ENCODE measurements at places on chromosomes 16 and 17.
A peak's percentile ranks its signal among the peaks of the same experiment; 100 is the strongest.

GRCh38 chr17:68540981-68541380 is 28.8 kb downstream of the PRKAR1A start:
- ATAC-seq: peak; percentile 5

DNA sequence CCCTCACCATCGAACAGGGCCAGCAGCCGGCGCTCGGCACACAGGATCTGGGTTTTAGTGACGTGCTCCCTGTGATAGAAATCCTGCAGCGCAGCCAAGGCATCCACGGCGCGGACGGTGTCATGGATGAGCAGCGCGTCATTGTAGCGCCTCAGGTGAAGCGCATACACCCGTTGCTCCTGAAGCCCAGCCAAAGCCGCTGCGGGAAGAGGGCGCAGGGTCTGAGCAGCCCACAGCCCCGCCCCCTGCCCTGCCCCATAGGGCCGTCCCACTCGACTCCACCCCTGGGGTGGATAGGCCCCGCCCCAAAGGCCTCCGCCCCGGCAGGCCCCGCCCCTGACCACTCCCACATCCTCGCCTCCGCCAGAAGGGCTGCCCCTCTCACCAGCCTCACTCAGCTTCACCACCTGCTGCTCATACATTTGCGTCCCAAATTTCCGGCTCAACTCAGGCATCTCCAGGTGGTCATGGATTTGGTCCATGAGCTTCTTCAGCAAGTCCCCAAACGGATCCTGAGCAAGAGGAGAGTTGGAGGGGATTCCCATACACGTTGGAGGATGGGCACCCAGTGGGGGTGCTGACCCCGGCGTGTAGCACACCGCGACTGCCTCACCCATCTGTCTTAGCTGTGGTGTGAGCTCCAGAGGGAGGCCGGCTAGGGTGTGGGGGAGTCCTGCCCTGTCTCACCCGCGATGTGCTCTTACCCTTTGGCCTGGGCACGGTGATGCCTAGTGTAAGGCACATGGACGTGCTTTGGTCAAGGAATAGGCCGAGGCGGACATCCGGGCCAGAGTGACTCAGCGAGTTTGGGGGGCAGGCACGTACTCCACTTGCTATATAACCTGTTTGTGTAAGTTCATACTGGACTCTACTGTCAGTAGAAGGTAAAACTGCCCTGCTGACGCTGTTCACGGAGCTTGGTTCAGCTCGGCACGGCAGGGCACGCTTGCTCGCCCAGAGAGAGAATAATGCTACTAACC is 4.6 kb downstream of the DHX58 start:
- peak; percentile 95 for ATAC-seq

GRCh38 chr17:38562215-38562569 is 43.6 kb downstream of the SRCIN1 start:
- ATAC-seq: no peak

DNA sequence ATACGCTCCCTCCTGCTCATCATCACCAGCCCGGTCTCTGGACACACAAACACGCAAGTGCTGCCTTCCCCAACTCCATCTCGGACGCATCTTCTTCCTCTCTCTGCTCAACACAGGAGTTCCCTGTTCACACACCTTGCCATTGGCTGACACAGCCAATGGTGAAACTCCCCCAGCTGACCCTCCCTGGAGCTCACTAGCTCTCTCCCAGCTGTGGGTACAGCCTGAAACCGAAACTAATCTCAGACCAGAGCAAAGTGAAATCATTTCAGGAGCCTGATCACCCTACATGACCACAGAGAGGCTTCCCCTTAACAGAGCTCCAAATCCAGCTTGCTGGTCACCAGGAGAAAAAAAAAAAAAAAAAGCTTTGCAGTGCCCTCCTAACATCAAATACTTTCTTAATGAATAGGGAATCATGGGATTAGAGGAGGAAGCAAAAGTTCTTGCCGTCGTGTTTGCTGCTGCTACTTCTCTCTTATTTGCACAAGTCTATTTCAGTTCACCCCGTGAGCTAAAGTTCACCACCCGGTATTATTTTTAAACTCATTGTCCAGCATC is 8.3 kb downstream of the CUEDC1 start:
- ATAC-seq: no peak

- no peak for ATAC-seq
Measured at GRCh38 chr16:81714583-81714982, 64.5 kb upstream of the PLCG2 start.

DNA sequence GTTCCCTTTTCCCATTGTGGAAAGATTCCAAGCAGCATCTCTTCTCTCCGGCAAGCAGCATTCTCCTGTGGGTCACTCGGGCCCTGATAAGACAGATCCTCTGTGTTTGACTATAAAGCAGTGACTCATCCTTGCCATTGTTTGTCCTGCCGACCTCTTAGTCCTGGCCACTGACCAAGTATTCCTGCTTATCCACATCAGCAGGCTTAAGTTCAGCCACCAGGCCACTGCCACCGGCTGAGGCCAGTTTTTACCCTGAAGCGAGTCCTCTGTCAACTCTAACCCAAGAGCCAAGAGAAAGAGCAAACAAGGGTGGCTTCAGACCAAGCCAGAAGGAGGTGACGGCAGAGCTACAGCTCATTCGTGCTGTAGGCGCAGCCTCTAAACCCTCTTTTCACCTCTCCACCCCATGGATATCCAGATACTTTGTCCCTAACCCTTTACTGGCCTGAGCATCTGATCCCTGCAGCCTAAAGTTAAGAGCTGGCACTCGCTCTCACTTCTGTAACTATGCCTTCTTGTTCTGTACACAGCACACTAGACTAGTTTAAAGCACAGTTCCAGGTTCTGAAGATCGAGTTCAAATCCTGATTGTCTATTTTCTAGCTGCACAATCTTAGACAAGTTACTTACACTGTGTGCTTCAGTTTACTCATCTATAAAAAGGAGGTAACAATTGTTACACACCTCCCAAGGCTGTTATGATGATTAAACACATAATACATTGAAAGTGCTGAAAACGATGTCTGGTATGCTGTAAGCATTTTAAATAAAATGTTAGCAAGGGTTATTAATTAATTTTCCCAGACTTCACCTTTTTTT is 31.0 kb downstream of the SOX9 start:
- peak; percentile 93 for ATAC-seq

DNA sequence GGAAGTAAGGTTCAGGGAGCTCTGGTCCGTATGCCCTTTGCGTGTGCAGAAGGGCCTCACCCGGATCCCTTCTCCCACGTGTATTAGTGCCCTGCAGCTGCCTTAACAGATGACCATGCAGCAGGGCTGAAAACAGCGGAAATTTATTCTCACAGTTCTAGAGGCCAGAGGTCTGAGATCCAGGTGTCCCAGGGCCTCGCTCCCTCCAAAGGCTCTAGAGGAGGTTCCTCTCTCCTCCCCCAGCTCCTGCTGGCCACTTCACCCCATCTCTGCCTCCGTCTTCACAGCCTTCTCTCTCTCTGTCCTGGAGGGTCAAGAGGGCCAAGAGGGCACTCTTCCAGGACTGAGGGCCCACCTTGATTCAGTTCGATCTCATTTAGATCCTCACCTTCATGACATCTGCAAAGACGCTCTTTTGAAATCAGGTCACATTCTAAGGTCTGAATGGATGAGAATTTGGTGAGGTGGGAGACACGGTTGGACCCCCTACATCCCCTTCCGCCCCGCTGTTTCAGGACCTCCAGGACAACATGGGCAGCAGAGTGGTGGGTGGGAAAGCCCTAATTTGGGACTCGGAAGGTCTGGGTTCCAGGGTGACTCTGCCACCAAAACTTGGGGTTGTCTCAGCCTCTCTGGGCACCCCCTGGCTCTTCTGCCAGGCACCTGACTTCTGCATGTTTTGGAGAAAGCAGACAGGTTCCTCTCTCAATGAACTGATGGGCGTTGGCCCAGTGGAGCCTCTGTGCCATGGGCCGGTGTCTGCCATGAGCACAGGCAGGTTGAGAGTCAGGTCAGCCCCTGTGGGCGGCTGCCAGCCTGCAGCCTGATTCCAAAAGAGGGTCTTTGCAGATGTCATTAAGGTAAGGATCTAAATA is 361.2 kb downstream of the SEC14L1 start:
- ATAC-seq: no peak

DNA sequence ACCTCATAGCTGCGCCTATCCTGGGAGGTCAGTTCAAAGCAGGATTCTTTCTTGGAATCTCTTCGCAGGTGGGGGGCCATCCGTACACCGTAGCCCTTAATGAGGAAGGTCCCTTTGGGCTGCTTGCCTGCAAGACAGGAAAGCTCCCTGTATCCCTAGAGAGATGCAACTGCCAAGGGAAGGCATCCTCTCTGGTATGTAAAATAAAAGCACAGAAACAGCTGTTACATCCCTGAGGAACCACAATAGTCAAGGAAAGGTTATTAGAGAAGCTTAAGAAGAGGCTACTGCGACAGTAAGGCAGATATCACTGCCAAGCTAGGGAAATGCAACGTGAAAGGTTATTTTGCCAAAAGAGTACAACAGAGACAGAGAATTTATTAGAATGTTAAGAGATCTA is 77.2 kb downstream of the SNX11 start:
- no peak for ATAC-seq

DNA sequence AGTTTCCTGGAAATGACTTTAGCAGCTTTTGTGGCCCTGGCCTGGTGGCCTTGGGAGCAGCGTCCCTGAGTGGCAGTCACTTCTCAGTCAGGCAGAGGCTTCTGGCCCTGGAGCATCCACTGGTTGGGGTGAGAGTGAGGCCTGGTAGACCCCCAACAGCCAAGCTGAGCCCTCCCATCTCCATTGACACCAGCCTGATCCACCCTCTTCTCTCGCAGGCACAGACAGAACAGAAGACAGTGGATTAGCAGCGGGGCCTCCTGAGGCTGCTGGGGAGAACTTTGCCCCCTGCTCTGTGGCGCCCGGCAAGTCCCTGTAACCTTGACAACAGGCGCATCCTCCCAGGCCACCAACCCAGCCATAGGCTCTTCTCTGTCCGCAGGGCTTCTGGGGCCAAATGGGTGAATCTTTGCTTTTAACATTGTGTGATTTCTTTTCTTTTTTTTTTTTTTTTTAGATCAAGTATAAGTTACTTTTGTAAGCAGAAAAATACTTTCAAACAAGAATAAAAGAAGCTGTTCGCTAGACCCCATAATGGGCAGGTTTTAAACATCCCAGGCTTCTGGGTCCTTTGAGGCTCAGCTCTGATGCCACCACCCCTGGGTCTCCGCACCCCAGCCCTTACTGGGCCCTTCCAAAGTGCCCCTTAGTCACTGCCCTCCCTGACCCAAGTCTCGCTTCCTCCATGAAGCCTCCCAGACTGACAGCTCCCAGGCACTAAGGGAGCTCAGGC is 12.7 kb upstream of the FLYWCH1 start:
- no peak for ATAC-seq

- no peak for ATAC-seq
Measured at GRCh38 chr17:5702951-5703510, 118.7 kb upstream of the NLRP1 start.

DNA sequence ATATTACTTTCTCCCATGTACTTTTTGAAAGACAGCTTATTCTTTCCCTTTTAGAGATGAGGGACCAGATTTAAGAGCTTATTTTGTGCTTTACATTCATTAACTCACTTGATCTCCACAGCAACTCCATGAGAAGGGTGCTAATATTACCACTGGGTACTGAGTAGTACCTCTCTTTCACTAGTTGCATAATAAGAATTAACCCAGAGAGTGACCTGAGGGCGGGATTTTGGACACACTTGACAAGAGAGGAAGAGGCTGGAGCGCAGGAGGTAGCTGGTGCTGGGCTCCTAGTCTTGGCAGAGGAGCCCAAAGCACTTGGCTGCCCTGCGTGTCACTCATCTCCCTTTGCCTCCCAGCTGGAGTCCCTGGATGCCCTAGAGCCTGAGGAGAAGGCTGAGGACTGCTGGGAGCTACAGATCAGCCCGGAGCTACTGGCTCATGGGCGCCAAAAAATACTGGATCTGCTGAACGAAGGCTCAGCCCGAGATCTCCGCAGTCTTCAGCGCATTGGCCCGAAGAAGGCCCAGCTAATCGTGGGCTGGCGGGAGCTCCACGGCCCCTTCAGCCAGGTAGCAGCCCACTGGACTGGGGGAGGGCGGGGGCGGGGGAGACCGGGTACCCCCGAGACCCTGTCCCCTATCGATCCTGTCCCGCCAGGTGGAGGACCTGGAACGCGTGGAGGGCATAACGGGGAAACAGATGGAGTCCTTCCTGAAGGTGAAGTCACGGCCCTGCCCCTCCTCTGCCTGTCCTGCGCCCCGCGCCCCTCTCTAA is 1.7 kb upstream of the MAZ start:
- ATAC-seq: no peak

GRCh38 chr16:21033264-21033663 is 117.4 kb downstream of the DNAH3 start:
- no peak for ATAC-seq

All from SK-N-SH treated with all-trans-retinoic acid at 6 μM for 48 hours (cell line).